Activated gamma-delta T cell treated with anti-CD3 and anti-CD28 coated beads, Interleukin-2, amount 50 U/mL, for 16 hours (primary cell): ENCODE measurements at places on chromosomes 3 and 15.

- no peak for DNase-seq
Measured at GRCh38 chr3:49855662-49856061, 702 bp downstream of the TRAIP start.

GRCh38 chr15:39188314-39188713 is 392.6 kb upstream of the THBS1 start:
- DNase-seq, result no peak

DNA sequence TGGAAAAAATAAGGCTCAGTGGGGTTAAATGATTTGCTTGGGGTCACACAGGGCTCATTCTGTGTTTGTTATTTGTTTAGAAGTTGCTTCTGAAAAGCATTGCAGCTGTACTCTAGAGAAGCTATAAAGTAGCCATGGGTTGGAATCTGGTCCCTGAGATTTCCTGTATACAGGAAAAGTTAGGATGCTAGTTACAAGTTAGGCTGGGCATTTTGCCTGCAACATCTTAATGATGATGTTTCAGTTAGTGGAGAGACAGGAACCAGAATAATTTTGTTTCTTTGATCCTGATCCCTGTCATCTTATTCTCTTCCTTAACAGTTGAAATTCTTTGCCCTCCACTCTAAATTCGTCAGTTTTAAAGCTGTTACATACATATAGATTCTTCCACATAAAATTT is 445.3 kb downstream of the OTOL1 start:
- no peak for DNase-seq

- no peak for DNase-seq
Measured at GRCh38 chr3:38655708-38656300, 6.3 kb upstream of the SCN5A start.

- DNase-seq, result no peak
Measured at GRCh38 chr3:186510374-186511079, 33.7 kb downstream of the CRYGS start.

GRCh38 chr3:127750226-127751031 is 71.9 kb downstream of the MGLL start:
- no peak for DNase-seq

- no peak for DNase-seq
Measured at GRCh38 chr3:138220788-138221187, 33.7 kb downstream of the ARMC8 start.

GRCh38 chr3:138331143-138331894 is 1.7 kb upstream of the NME9 start:
- DNase-seq, result no peak

DNA sequence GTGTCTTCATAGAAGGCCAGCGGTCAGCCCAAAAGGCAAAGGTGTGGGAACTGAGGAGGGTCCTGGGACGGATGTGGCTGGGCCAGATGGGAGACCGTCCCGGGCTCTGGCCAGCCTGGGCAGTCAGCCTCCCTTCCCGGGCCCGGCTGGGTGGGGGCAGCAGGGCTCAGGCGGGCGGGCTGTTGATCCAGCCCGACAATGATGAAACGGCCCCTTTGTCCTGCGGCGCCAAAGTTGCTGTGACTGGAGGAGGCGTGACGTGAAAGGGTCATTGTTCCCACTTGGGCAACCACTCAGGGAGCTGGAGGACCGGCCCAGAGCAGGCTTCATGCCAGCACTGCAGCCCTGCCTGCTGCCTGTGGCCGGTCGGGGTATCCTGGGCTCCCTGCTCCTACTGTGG is 16.5 kb downstream of the DUSP7 start:
- DNase-seq, result no peak

DNA sequence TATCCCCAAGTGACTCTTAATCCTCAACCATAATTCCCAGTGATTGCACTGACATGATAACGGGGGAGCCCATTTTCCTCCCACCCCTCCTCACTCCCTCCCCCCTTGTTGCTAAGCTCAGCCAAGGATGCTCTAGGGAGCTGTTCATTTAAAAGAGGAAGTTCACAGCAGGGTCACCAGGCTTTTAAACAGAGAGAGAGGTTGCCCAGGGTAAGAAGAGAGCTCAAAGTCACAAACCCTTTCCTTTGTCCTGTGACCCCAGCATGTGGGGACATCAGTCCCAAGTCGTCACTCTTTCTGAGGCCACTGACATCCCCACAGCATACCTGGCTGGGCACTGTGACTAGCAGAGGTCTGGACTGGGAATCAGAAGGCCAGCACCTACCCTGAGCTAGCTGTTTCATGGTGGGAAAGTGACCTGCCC is 144.1 kb downstream of the RORA start:
- DNase-seq, result no peak

- no peak for DNase-seq
Measured at GRCh38 chr3:128076483-128077201, 24.4 kb downstream of the SEC61A1 start.

DNA sequence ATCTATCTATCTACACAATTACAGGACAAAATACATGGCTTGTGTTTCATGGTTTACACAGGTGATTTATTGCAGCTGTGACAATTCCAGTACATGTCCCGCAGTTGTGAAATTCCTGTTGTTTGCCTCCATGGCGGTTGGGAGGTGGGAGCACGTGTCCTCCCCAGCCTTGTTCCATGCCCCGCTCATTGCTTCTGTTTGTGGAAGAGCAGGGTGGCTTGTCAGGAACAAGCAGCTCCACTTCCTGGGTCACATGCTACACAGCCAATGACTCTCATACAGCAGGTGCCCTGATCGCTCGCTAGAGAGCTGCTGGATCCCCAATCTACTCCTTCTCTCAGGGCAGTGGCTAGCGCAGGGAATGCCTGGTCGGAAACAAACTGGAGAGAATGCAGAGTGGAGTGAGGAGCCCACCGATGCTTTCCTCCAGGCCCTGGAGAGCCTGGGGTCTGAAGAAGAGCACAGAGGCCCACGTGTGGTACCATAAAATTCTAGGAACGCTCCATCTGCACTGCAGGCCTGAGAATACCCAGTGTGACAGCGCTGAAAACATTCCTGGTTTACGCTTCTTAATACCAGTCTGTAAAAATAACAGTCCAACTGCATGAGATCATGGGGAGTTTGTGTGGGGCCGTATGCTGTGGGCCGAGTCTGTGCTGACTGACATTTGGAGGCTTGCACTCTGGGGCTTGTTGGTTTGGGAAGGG is 270.6 kb upstream of the RGMA start:
- no peak for DNase-seq

DNA sequence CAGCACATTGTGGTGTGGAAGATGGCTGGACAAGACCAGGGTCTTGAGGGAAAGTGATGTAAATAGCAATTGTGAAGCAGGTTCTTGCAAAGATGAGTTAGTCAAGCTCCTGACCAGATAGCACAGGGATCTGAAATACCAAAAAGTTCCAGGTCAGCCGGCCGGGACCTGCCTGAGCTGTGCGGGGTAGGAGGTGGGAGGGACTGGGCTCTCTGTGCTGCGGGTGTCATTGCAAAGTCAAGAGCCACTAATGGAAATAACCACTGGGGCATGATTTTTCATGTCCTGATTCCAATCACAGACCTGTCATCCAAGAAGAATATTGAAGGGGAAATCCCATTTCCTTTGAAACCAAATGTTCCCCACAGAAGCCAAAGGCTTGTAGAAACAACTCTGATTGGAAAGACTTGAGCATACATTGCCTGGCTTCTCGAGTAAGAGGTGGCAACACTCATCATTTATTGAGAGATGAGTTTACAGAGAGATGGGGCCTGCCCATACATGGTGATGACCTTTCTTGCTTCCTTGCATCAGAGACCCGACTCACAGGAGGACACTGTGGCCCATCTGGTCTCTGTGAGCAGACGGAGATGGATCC is 44.2 kb upstream of the KY start:
- no peak for DNase-seq

- no peak for DNase-seq
Measured at GRCh38 chr3:10459954-10460754, 45.2 kb downstream of the ATP2B2 start.

GRCh38 chr3:141992512-141992911 is 116.1 kb downstream of the ATP1B3 start:
- DNase-seq, result no peak

DNA sequence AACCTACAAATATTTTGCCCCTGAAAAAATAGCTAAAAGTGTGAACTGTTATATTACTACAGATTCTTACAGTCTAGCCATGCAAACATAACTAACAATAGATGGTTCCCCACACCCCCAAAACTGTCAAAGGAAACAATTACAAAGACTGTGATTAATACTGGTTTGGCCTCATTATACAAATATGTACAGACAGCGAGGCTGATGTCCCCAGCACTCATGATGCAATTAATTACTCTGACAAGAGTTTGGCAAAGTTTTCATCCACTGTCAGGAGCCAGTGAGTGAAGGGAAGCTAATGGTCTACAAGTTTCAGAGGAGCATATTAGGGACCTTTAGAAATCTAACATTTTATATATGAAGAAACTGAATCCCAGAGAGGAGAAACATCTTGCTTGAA is 61.0 kb downstream of the HMG20A start:
- DNase-seq, result no peak

DNA sequence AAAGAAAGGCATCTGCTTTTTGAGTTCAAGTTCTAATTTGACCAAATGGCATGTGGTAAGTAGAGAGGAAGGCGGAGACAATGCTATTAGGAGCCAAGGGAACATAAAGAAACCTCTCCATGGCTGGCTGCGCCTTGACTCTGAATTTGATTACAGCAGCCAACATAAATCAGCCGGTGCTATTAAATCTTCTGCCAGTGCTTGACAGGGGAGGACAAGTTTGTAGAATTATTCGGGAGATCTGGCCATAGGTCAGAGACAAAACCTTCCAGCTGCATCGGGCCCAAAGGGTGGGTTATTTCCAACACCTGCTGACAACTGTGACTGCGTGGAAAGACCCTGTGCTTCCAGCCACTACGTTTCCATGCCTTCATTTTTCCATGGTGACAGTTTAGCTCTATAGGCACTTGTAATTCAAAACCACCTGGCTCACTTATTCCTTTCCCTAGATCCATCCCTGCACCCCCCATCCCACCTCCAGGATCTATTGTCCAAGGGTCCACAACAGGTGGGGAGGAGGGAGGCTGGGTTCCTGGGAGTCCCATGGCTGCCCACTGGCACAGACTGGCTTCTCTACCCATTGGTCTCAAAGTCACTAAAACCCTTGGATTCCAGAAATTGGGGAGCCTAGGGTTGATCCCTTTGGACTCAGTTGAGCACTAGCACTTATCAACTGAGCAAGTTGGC is 15.9 kb downstream of the COLQ start:
- no peak for DNase-seq

GRCh38 chr3:98741121-98741716 is 21.9 kb upstream of the ST3GAL6 start:
- DNase-seq, result no peak

DNA sequence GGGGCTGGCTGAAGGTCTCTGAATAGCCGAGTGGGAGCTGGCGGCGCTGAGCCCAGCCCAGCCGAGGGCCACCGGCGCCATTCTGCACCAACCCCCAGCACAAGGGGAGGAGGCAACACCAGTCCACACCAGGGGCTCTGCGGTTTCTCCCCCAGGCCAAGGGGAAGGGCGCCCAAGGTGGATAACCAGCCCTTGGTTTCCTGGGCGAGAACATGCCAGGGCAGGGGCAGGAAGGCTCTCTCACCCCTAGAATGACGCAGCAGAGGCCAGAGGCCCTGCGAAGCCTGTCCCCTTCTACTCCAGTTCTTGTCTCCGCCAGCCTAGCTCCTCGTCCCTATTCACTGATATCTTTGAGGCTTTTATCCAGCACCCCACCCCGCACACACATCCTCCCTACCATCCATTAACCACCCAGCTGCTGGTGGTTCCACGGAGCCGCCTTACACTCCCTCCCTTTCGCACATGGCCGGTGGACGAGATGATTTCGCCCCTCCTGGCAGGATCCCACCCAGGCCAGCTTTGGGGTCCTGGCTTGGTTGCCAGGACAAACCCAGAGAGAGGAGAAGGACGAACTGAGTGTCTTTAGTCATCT is 1.3 kb downstream of the RBPMS2 start:
- DNase-seq, result no peak

DNA sequence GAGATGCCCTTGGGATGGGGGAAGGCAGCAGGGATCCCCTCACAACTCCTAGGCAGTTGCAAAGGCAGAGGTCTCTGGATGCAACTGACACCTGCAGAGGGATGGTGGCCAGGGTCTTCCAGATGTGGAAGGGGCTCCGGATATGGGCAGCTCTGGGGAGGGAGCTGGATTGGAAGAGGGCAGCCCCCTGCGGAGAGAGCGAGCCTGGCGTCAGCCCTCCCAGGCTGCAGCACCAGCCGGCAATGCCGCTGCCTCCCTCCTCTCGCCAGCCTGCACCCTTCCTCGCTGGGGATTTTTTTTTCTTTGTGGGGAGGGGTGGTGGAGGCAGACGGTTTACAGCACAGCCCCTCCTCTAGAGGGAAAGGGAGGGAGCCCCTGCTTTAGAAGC is 1.6 kb downstream of the INSYN1 start:
- DNase-seq, result no peak

GRCh38 chr3:137514853-137515252 is 249.3 kb upstream of the SOX14 start:
- DNase-seq, result no peak

GRCh38 chr3:45417930-45418847 is 29.8 kb downstream of the LARS2 start:
- DNase-seq, result no peak

- DNase-seq, result no peak
Measured at GRCh38 chr3:31188112-31188511, 293.7 kb upstream of the GADL1 start.

DNA sequence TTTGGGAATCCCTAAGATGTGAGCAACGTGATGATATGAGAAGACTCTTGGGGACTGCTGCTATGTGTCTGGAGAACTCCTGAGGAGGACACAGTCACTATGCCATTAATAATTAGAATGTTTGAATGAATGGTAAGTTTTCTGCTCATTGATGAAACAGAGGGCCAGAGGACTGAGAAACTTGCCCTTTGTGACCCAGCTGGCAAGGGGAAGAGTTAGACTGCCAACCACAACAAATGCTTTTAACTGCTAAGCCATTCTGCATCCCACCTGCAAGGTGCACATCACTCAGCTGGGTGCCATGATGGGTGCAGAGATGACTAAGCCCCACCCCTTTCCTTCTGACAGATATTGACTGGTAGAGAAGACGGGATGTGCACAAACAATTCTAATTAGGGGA is 249.6 kb downstream of the THRB start:
- no peak for DNase-seq

DNA sequence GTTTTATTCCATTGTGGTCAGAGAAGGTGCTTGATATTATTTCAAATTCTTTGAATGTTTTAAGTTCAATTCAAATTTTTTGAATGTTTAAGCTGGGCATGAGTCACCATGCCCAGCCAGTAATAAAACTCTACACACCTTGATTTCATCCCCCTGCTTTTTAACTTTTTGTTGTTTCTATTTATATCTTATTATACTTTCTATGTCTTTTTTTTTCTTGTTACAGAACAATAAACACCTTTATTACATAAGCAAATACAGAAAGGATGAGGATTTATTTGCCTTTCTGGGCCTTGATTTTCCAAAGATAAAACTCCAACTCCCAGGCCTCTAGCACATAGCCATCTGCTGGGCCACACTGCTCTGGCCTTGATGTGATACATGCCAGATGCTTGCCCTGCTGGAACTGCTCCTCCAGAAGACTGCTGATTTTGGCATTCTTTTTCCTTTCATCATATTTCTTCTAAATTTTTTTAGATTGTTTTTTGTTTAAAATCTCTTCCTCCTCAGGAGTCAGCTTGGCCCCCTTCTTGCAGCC is 14.0 kb downstream of the DNAH12 start:
- no peak for DNase-seq
